Uterus (tissue), 4 donors: ENCODE measurements at places on chromosomes 7 and 10. TPM values are rescaled to one million over a fixed set of nuclear protein-coding genes. Genes with fewer than 3 reads are reported as not detected.
A peak's percentile ranks its signal among the peaks of the same experiment; 100 is the strongest.

- H3K36me3 ChIP-seq, result no peaks in the 10 kb centered on the region
- DNase-seq, result no peak
- peak overlapping the region; percentile 76 for H3K27ac ChIP-seq
- peak overlapping the region; percentile 73 for H3K4me3 ChIP-seq
- no peaks in the 10 kb centered on the region for H3K27me3 ChIP-seq
Observed at GRCh38 chr7:66206934-66207240, 1.8 kb downstream of the TPST1 start.

DNA sequence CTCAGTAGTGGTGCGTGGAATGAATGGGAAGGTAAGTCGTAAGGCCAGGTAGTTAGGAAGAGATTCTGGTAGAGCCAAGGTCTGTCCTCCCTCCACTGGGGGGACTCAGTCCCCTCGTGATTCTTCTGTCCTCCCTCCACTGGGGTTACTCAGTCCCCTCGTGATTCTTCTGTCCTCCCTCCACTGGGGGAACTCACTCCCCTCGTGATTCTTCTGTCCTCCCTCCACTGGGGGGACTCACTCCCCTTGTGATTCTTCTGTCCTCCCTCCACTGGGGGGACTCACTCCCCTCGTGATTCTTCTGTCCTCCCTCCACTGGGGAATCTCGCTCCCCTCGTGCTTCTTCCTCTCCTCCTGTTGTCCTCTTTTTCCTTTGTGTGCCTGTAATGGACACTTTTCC lies 125.1 kb downstream of the CELF2 start:
- no peaks in the 10 kb centered on the region for H3K4me1 ChIP-seq
- no peaks in the 10 kb centered on the region for H3K36me3 ChIP-seq
- DNase-seq, result no peak

MRPL43 gene
- 36.9 TPM for total RNA-seq

CFAP58 gene
- 1.0 TPM for total RNA-seq

DNA sequence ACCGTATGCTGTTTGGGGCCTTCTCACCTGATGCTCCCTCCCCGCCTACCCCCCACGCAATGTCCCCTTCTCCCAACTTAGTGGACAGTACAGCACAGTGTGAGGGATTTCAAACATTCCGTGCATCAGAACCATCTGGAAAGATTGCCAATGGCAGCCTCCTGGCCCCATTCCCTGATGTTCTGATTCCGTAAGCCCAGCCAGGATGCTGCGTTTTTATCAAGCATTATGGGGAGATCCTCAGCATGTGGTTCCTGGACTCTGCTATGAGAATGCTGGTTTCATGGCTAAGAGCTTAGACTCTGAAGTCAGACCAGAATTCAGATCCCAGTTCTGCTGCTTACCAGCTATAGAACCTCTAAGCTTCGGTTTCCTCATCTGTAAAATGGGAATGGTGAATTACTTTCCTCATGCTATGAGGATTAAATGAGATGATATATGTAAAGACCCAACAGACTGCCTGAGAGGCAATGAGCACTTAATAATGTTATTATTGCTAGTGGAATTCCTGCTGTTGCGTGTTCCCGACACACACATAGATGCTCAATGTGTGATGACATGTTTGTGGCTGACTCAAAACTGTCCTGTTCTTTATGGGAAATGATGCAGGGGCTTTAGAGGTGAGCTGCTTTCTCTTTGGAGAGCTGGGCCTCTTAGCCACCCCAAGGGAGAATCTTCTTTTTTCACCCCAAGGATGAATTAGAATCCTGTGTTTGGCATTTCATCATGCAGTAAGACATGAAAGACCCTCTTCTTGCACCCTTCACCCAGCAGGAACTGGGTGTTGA lies 60.8 kb upstream of the SMNDC1 start:
- no peaks in the 10 kb centered on the region for H3K27me3 ChIP-seq
- H3K4me3 ChIP-seq, result no peak overlapping the region
- H3K4me1 ChIP-seq, result no peaks in the 10 kb centered on the region

GRCh38 chr10:87803328-87803727 lies 14.7 kb downstream of the ATAD1 start:
- no peaks in the 10 kb centered on the region for H3K36me3 ChIP-seq
- H3K4me3 ChIP-seq, result no peak overlapping the region
- H3K27ac ChIP-seq, result no peak overlapping the region
- DNase-seq, result no peak
- H3K27me3 ChIP-seq, result no peaks in the 10 kb centered on the region

DNA sequence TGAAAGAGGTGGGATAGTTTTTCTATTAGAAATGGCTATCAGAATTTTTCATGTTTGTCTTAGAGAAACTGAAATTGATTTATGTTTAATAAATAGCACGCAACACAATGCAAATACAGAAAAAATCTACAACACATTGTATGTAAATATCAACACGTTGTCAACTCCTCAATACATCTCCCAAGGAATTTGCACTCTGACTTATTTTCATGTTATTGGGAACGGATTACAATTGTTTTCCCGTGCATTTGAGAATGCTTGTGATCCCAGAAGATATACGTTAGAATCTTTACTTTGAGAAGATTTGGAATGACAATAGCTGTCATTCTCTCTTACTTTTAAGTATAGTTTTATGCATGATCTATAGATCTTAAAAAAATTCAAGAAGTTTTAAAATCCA lies 313.8 kb upstream of the AKR1E2 start:
- DNase-seq, result no peak
- H3K27me3 ChIP-seq, result no peaks in the 10 kb centered on the region
- no peaks in the 10 kb centered on the region for H3K36me3 ChIP-seq

- no peaks in the 10 kb centered on the region for H3K27me3 ChIP-seq
- no peaks in the 10 kb centered on the region for H3K36me3 ChIP-seq
- peak overlapping the region; percentile 34 for H3K27ac ChIP-seq
Observed at GRCh38 chr10:122421054-122421625, 33.3 kb upstream of the ARMS2 start.

- H3K27ac ChIP-seq, result no peak overlapping the region
- no peaks in the 10 kb centered on the region for H3K4me1 ChIP-seq
- DNase-seq, result no peak
- no peak overlapping the region for H3K4me3 ChIP-seq
Observed at GRCh38 chr10:23891301-23891700, 317.6 kb upstream of the KIAA1217 start.

ANKRD1 gene
- not detected for total RNA-seq

- H3K4me3 ChIP-seq, result no peak overlapping the region
- no peaks in the 10 kb centered on the region for H3K36me3 ChIP-seq
Observed at GRCh38 chr10:103845972-103846371, 9.4 kb downstream of the SH3PXD2A start.

GRCh38 chr10:99708428-99709012 lies 23.4 kb downstream of the COX15 start:
- no peaks in the 10 kb centered on the region for H3K36me3 ChIP-seq
- no peaks in the 10 kb centered on the region for H3K27me3 ChIP-seq
- no peak for DNase-seq
- H3K27ac ChIP-seq, result peak overlapping the region; percentile 80
- no peaks in the 10 kb centered on the region for H3K4me1 ChIP-seq

GRCh38 chr10:124366825-124367224 lies 51.9 kb downstream of the OAT start:
- H3K27me3 ChIP-seq, result no peaks in the 10 kb centered on the region
- H3K27ac ChIP-seq, result no peak overlapping the region
- no peak overlapping the region for H3K4me3 ChIP-seq
- no peak for DNase-seq
- no peaks in the 10 kb centered on the region for H3K36me3 ChIP-seq

GRCh38 chr10:110151467-110151866 lies 55.9 kb upstream of the MXI1 start:
- no peak for DNase-seq
- no peaks in the 10 kb centered on the region for H3K27me3 ChIP-seq
- no peak overlapping the region for H3K27ac ChIP-seq
- no peaks in the 10 kb centered on the region for H3K4me1 ChIP-seq

KLF14 gene
- total RNA-seq, result not detected

ADRA2A gene
- 4.9 TPM for total RNA-seq

MSMB gene
- total RNA-seq, result not detected

GRCh38 chr7:100802951-100803350 lies 24.4 kb downstream of the EPHB4 start:
- peaks cover 15% of the 10 kb centered on the region for H3K4me1 ChIP-seq
- peak overlapping the region; percentile 92 for H3K27ac ChIP-seq
- H3K36me3 ChIP-seq, result no peaks in the 10 kb centered on the region
- no peaks in the 10 kb centered on the region for H3K27me3 ChIP-seq
- H3K4me3 ChIP-seq, result no peak overlapping the region

GRCh38 chr10:103605359-103606096 lies 112.0 kb downstream of the NEURL1 start:
- no peaks in the 10 kb centered on the region for H3K36me3 ChIP-seq
- H3K4me1 ChIP-seq, result no peaks in the 10 kb centered on the region
- DNase-seq, result peak; percentile 76

DNA sequence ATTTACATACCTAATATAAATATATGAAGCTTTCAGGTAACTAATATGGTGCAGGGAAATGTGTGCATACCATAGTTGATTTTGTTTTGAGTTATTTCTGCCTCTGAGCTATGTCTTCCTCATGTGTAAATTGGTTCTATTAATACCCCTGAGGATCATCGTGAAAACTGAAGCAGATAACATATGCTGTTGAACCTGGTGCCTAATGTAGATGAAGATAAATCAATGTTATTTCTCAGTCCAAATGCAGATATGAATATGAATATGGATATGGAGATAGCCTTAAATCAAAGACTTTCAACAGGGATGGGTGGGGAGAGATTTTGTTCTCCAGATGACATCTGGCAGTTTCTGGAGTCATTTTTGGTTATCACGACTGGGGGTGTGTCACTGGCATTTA lies 122.3 kb upstream of the ANKRD30A start:
- no peak overlapping the region for H3K4me3 ChIP-seq
- no peak for DNase-seq
- H3K4me1 ChIP-seq, result no peaks in the 10 kb centered on the region
- no peak overlapping the region for H3K27ac ChIP-seq
- no peaks in the 10 kb centered on the region for H3K36me3 ChIP-seq
- H3K27me3 ChIP-seq, result no peaks in the 10 kb centered on the region

RABGEF1 gene
- total RNA-seq, result 18.2 TPM

DNA sequence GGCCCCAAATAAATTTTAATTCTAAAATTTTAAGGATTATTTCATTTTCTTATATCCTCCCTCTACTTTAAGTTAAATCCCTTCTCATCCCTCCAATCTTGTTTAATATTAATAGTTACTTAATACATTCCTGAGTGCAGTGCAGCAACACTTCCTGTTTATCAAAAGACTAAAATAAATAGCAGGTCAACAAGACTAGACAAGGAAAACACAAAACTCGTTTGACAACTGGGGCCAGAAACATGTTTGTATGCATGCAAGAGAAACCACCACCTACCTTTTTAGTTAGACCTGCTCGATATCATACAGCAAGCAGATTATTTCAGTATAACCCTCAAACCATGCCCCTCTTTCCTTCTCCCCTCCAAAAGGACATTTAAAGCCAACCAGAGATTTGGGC lies 95.8 kb downstream of the PARD3 start:
- no peaks in the 10 kb centered on the region for H3K36me3 ChIP-seq
- H3K4me1 ChIP-seq, result no peaks in the 10 kb centered on the region

CPEB3 gene
- total RNA-seq, result 3.2 TPM

GRCh38 chr7:80151274-80151665 lies 16.6 kb downstream of the GNAI1 start:
- no peak for DNase-seq
- H3K4me3 ChIP-seq, result no peak overlapping the region
- no peaks in the 10 kb centered on the region for H3K4me1 ChIP-seq

DNA sequence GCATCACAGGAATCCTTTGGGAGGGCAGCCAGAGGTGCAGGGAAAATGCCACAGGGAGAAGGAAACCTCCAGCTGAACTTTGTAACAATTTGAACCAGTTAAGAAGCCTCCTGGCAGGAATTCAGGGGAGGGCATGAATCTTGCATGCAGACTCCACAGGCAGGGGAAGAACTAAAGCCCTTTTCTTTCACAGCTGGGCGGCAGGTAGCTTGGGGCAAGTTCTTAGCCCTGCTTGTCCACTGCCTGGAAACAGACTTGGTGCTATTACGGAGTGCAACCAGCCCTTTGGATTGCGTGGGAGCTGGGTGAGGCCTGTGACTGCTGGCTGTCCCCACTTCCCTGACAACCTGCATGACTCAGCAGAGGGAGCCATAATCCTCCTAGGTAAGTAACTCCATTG lies 51.7 kb upstream of the ADAM12 start:
- no peaks in the 10 kb centered on the region for H3K27me3 ChIP-seq
- H3K27ac ChIP-seq, result no peak overlapping the region
- H3K36me3 ChIP-seq, result no peaks in the 10 kb centered on the region
- H3K4me3 ChIP-seq, result no peak overlapping the region
- no peak for DNase-seq

- H3K36me3 ChIP-seq, result no peaks in the 10 kb centered on the region
- H3K4me3 ChIP-seq, result no peak overlapping the region
- no peaks in the 10 kb centered on the region for H3K4me1 ChIP-seq
- no peak for DNase-seq
- H3K27ac ChIP-seq, result no peak overlapping the region
- H3K27me3 ChIP-seq, result no peaks in the 10 kb centered on the region
Observed at GRCh38 chr7:85021101-85021704, 165.7 kb downstream of the SEMA3D start.

LIPK gene
- total RNA-seq, result not detected

SPDYE5 gene
- total RNA-seq, result not detected

DNA sequence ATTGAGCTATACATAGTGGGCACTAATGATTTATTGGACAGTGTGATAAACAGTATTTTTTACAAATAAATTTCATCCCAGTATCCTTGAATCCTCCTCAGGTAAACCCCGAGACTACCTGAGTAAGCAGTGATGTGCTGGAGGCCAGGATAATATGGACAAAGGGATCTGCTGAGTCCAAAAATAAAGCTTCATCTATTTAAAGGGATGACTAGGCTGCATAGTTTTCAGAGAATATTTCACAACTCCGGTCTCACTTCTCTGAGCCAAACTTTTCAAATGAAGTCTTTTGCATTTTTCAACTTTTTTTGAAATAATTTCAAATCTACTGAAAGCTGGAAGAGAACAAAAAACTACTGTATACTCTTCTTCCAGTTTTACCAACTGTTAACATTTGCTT lies 2.5 kb downstream of the ACTR3B start:
- DNase-seq, result no peak
- no peaks in the 10 kb centered on the region for H3K27me3 ChIP-seq
- H3K36me3 ChIP-seq, result no peaks in the 10 kb centered on the region
- no peak overlapping the region for H3K27ac ChIP-seq
- H3K4me3 ChIP-seq, result no peak overlapping the region

- no peaks in the 10 kb centered on the region for H3K27me3 ChIP-seq
- no peaks in the 10 kb centered on the region for H3K4me1 ChIP-seq
- no peak for DNase-seq
- no peaks in the 10 kb centered on the region for H3K36me3 ChIP-seq
- H3K27ac ChIP-seq, result no peak overlapping the region
- H3K4me3 ChIP-seq, result no peak overlapping the region
Observed at GRCh38 chr7:147547252-147547897, 1043.2 kb upstream of the C7orf33 start.

DNA sequence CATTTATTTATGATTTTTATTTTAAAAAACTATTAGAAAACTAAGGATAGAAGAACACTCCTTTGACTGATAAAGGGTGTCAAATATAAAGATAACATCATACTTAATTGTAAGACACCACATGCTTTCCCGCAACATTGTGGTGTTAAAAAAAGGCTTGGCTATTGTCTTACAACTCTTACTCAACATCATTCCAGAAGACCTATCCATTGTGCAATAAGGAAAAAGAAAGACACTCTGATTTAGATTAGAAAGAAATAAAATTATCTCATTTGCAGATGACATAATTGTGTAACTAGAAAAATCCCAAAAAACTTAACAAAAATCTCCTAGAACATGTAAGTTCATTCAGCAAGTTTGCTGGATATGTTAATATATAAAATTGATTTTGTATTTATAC lies 296.7 kb upstream of the GNAI1 start:
- DNase-seq, result no peak
- H3K4me3 ChIP-seq, result no peak overlapping the region
- no peaks in the 10 kb centered on the region for H3K36me3 ChIP-seq
- no peaks in the 10 kb centered on the region for H3K27me3 ChIP-seq
- no peaks in the 10 kb centered on the region for H3K4me1 ChIP-seq
